NCI-H460 (cell line): ENCODE measurements at places on chromosomes 2 and 18.

GRCh38 chr2:226338825-226339224 is 460.8 kb downstream of the IRS1 start:
- DNase-seq = no peak

- no peak for DNase-seq
Measured at GRCh38 chr2:116489944-116490343, 1324.5 kb upstream of the DDX18 start.

- DNase-seq = peak; percentile 46
Measured at GRCh38 chr2:117835990-117836760, 21.7 kb downstream of the DDX18 start.

DNA sequence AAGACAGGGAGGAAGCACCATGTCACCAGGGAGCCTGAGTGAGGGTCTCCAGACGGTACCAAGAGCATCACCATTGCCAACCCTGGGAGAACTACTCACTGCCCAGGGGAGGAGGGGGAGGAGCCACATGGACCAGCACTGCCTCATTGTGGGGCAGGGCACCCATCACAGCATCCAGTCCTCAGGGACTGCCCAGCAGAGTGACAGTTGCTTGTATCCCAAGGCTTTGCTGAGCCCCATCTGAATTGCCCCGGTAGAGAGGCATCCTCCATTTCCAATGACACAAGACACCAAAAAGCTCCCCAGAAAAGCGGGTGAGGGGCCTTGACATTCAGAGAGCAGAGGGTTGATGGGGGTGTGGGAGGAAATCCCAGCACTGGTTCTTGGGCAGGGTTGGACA is 6.8 kb upstream of the CIB4 start:
- no peak for DNase-seq

- no peak for DNase-seq
Measured at GRCh38 chr18:54261894-54262293, 7.4 kb upstream of the POLI start.

DNA sequence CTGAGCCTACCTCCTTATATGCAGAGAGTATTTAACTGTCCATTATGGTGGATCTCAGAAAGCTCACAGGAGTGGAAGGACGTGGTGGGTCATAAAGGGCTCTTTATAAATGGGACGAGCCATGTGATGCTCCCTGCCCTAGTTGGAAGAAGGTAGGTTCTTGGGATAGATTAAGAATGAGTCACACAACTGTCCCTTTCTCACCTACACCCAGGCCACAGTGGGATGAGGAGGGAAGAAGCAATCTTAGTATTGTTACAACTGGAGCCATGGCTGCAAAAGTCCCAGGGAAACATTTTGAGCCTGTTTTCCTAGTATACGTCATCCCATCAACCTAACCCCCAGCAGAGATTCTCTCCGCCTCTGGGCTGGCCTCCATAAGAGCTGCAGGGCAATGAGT is 229.9 kb downstream of the TTC32 start:
- no peak for DNase-seq

DNA sequence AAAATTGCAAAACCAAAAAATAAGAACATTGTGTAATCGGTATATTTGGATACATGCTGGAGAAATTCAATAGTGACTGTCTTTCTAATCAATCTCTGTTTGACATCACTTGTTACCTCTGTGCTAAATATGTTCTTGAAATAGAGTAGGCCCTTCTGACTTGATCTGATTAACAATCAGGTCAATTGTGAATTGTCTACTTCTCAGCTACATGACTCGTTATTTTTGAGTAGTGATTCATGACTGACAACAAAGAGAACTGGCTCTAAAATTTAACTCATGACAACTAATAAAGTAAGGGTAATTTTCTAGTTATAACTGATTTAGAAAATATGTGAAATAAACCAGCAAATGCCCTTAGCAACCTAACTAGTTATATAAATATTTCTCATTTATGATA is 312.1 kb downstream of the TMX3 start:
- no peak for DNase-seq

GRCh38 chr2:159758686-159759085 is 39.3 kb downstream of the CD302 start:
- no peak for DNase-seq

DNA sequence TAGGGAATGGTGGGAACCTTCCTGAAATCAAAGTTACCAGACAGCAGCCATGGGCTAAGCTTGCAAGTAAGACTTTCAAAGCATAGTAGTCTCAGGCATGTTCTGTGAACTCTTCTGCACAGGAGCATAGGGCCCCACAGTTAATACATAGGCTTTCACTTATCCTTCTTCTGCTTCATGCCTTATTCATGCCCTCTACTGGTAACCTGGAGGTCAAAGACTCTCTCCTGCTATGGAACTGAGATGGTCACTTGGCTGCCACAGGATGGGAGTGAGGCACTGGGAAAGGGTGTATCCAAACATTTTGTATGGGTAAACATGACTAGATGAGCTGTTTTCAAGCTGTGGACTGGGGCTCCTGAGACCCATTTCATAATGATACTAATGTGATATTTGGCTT is 49.1 kb upstream of the ZNF638 start:
- peak; percentile 19 for DNase-seq

DNA sequence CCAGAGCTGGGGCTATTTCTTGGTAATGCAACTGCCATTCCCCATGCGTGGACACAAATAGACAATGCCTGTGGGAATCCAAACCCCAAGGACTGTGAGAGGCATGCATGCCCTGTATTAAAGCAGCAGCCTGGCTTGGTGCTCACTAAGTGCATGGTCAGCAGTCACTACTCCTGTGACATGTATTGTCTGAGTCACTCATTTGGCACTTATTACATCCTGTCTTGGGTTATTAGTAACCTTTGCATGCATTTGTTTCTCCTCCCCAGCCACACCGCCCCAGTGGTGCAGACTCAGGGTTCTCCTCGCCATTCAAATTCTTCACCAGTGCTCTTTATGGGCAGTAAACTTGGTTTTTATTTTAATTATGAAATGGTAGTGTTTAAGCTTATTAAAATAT is 30.2 kb downstream of the PRKCE start:
- peak; percentile 15 for DNase-seq

- no peak for DNase-seq
Measured at GRCh38 chr2:236157815-236158498, 10.2 kb downstream of the GBX2 start.

- DNase-seq = peak; percentile 24
Measured at GRCh38 chr18:56702946-56703345, 51.8 kb downstream of the WDR7 start.

DNA sequence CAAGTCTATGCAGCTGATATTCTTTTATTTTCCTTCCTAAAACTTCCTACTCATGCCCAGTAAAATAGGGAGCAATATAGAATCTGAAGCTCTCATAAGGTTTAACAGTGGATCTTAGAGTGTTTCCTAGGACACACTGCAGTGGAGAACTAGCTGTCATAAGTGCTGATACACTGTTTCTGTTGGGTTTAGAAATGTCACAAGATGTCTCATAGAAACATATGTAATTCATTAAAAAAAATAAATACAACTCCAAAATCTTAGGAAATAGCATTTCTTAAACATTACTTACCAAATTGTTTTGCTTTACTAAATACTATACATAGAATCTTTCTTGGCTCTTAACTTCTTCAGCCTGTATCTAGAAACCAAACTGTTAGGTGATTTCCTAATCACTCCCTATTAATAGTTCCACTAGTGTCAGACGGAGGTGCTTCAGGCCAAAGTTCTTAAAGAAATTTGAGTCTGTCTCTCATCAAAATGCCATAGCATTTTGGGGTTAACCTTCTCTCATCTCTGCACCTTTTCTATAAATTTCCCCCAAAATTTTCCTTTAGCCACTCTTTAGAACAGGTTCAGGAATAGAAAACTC is 93.7 kb downstream of the CERKL start:
- DNase-seq = no peak

DNA sequence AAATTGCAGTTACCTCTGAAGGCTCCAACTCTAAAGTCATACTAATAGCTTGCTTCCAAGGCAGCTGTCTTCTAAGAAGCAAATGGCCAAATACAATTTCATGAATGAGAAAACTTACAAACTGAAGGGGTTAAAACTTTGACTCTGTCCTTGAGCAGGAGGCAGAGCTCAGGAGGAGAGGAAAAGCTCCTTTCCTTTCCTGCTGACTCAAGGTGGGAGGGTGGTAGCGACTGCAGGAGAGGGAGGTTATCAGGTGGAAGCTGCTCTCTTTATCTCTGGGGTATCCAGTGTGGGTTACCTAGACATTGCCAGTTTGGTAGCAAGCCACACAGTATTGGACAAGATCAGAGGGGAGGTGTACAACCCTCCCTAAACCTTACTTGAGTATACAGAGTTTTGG is 2.7 kb upstream of the EFEMP1 start:
- DNase-seq = no peak

DNA sequence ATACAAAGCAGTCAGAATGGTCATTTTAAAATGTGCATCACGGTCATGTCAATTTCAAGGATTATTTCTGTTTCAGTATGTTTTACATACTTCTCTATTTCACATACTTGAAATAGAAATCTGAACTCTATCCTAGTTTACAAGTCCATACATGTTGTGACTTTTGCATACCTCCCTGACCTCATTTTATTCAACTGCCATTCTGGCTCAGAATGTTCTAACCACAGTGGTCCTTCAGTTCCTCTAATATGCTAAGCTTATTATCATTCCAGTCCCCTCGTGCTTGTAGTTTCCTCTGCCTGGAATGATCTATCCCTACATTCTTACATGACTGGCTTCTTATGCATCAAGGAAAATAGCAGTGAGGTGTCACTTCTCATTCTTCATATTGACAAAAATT is 295.6 kb downstream of the KIAA1328 start:
- DNase-seq = no peak

DNA sequence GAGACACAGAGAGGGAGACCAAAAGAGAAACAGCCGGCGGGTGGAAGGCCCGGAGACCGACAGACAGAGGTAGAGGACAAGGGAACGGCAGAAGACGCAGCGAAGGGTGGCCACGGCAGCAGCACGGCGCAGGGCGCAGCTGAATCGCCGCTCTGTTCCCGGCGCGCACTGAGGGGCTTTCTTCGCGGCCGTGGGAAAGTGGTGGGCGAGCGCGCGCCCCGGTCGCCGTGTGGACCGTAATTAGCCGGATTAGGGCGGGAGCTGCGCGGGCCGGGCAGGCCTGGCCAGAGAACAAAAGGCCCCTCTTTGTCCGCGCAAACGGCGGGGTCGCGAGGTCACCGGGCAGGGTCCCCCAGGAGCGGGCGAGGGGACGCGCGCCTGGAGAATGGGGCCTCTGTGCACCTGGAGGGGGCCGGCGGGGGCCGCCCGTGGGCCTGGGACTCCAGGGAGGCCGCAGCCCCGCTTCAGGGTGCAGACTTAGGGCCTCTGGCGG is 158.3 kb downstream of the ZFP36L2 start:
- no peak for DNase-seq

DNA sequence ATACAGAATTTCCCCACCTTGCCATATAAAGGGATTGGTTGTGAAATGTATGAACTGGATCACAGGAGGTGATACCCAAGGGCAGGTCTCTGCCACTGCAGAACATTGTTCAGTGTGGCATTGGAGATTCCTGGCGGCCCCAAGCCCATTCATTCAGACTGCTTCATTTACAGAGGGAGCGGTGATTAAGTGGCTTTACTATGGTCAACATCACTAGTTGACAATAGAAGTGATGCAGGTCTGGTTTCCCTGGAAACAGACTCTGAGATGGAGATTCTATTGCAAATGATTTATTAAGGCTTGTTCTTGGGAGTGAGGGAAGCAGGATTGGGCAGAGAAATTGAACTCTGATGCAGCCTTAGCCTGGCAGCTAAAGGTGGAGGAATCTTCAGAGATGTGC is 62.4 kb downstream of the ZDBF2 start:
- DNase-seq = no peak

DNA sequence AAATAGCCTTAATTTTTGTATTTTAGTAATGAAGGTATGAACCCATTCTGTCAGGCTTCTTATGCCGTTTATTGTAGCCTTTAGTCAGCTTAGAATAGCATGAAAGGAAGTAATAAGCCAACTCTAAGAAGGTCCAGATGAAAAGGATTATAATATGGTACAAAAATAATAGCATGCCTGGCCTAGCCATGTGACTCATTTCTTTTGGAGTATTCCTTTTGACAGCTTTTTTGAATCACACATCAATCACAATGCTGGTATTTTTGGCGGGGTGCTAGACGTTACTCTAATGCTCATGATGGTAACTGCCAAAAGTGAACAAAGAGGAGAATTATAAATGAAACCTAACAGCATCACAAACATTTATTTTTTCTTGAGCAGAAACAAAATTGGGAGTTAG is 19.9 kb downstream of the FMNL2 start:
- no peak for DNase-seq

DNA sequence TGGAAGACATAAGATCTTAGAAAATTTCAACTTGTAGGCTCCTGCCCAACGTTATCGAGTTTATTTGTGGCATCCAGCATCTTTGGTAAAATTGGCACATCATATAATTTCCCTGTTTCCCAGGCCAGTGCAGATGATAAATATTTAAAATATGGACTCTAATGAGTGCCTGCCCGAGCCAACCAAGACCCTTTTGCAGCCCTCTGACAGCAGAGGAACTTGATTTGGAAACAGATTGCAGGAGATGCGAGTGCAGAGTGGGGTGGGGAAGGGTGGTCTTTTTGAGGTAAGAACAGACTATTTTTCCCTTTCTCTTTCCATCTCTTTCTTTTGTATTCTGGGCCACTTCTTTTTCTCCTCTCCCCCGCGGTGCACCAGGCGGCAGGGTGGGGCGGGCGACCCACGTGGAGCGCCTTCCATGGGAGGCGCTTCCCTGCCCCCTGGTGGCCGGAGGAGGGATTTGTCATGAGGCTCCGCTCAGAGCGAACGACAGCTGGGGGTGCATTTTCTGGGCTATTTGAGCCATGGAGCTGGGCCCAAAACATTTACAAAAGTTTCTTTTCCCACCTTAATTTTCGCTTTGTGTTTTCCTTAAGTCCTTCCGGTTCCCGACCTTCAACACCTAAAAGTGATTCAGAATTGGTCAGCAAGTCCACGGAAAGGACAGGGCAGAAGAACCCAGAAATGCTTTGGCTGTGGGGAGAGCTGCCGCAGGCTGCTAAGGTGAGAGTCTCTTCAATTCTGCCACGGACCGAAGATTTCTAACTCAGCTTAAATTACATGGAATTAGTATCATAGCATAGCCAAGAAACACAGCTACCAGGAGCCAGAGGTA is 32.7 kb downstream of the LPIN1 start:
- peak; percentile 61 for DNase-seq

- no peak for DNase-seq
Measured at GRCh38 chr18:59278793-59279192, 5.5 kb upstream of the RAX start.

GRCh38 chr2:36780231-36780839 is 83.8 kb downstream of the VIT start:
- peak; percentile 54 for DNase-seq
